ENCODE measurements at places on chromosomes 1 and 21.
A peak's percentile ranks its signal among the peaks of the same experiment; 100 is the strongest.

DNA sequence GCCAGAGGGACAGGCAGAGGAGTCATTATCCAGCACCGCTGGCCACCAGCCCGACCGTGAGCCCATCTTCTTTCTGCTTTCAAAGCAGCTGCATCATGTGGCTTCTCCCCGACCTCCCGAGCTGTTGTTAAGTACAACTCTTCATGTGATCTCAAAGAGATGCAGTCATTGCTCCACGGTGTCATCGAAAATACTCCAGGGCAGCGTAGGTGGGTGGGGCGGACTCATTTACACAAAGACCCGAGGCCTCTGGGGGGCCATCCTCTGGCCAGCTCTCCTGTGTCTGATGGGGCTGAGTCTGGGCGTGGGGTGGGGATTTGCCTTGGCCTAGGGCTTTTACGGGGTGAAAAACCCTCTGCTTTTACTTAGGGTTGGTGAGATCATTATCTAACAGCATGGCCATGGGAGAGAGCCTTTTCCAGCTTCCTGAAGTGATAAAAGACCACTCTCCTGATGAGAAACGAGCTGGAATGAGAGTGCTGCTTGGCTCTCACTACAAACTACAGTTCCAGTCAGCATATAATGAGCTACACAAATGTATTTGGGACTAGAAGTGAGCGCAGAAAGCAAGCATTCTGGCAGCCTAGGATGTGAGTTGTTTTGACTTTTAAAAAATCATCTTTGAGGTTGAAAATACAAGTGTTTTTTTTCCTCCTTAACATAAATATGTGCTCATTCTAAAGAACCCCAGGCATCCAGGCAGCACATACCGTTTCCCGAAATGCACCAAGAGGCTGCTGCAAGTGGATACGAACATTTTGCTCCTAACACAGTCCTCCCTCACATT lies 165.0 kb downstream of the RHOU start:
- no peak for DNase-seq

DNA sequence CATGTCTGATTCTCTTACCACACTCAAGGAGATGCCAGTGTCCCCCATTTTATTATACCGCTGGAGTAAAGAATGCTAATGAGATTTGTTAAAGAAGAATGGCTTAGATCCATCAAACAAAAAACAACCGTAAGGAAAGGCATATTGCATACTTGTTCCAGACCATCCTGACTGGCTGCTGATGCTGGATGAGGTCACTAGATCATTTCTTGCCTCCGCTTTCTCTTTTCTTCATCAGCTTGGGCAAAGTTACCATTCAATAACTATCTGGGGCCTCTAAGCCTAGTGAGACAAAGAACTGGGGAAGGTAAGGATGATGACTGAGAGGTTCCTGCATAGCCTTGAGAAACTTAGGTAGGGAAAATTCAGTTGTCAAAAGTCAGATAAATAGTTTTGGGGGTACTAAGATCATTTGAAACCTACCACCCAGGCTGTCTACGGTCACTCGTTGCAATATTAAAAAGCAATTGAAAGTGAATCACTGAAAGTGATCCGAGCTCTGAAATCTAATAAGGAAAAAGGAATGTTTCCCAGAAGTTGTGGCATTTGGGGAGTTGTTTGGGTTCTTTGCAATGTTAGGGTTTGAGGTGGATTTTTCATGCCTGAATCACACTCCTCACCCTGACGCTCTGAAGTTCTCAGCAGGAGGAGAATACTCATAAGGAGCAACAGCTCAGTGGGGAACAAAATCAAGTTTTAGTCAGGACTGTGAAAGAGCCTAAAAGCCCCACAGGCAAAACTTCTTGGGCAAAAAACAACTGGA lies 176.8 kb downstream of the HHIPL2 start:
- no peak for DNase-seq

- DNase-seq = no peak
These were observed 20.9 kb downstream of the SDC3 start for GRCh38 chr1:30887485-30888315.

DNA sequence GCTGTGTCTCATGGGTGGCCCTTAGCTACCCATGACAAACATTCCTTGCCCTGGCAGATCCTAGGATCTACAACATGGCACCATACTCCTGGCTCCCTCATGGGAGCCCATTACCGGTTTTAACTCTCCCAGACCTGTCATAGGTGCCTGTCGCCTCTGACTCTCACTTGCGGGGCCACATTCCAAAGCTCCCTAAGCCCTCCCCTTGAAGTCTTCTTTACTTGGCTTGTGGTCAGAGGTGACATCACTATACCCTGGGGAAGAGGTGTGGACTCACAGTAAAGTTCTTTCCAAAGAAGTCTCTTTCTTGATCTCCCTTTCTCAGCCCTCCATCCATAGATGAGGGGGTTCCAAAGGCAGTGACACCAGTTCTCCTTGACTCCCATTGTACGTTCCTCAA lies 5.4 kb upstream of the SLAMF9 start:
- DNase-seq = no peak

- no peak for DNase-seq
These were observed 67.5 kb downstream of the SYT2 start for GRCh38 chr1:202642619-202643291.

DNA sequence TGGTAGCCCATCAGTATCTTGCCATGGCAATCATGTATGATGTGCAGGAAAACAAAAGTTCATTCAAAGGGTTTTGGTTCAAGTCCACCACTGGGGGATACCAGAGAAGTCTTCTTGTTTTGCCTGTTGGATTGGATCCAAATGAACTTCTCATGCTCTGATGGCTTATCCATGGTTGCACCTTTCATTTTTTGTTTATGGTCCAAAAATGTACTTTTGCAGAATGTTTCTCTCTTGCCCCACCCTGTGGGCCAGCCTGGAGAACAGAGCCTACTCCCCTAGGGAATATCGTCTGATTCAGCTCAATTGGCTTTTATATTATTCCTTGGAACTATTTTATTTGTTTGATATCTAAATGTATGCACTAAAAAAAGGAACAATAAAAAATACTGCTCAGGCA lies 20.1 kb upstream of the CLCA1 start:
- no peak for DNase-seq

GRCh38 chr1:41599912-41600311 lies 115.4 kb upstream of the EDN2 start:
- no peak for DNase-seq

- DNase-seq = peak; percentile 38
These were observed 32.3 kb downstream of the HHAT start for GRCh38 chr1:210360852-210361477.

DNA sequence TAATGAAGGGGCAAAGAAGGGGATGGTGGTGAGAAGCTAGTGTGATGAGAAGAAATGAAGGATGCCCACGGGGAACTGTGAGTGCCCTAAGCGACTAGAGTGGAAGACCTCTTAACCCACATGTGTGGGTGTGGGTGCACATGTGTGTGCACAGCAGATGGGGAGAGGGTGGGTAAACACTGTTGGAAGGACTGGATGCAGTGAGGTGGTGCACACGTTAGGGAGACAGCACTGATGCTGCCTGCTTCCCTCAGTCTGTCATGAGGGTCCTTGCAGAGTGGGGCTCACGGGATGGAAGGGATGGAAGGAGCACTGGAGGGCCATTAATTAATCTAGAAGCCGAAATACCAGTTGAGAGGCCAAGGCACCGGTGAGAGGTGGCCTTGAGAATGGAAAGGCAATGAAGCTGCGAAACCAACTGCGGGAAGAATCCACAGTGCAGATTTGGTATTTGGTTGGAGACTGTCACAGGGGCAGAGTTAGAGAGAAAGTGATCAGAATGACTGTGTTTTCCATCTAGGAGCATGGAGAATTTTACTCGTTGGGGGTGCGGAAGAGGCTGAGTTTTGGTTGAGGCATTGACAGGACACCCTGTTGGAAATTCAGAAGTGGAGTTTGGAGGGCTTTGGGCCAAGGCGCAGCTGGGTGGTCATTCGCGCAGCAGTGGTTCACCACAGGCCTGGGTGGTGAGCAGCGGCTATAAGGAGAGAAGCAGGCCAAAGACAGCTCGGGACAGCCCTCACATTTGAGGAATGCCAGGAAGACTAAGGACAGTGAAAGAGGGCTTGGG lies 15.8 kb downstream of the RCSD1 start:
- no peak for DNase-seq

- no peak for DNase-seq
These were observed 510.8 kb downstream of the PTPRC start for GRCh38 chr1:199149591-199149990.

- no peak for DNase-seq
These were observed 6.5 kb upstream of the TRAPPC10 start for GRCh38 chr21:44005593-44005992.

DNA sequence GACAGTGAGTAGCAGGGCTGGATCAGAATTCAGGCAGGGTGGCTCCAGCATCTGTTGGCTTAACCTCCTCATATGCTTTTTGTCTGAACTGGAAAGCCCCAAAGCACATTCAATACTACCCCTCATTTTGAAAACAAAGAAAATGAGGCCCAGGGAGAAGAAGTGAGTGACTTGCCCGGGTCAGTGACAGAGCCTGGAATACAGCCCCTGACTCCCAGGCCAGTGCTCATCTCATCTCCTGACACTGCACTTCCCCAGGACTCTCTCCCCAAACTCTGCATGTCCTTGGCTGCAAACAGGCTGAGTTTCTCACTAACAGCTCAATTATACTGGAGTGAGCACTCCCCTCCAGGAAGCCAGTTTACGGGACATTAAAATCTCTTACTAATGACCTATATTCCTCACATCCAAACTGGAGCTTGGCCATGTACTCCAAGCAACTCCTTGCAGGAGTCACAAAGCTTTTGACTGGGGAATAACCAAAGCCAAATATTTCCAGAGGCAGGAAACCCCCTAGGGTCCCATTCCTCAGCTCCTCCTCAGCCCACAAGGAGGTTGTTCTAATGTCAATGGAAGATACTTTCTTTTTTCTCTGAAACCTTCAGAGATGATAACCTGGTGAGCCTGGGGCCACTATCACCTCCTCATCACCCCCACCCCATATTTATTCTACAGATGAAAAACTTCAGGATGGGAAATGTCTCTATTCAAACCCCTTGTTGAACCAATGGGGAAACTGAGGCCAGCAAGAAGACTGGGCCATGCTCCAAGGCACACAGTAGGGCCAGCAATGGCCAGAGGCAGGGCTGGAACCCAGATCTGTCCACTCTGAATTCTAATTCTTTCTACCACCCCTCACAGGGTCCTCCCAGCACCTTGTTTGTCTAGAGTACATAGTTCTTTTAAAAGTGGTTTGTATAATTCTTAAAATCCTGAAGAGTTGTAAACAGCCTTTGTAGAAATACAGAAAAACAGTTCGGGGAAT lies 127.0 kb downstream of the PLPP3 start:
- no peak for DNase-seq

- DNase-seq = peak; percentile 61
These were observed 8.6 kb downstream of the EDEM3 start for GRCh38 chr1:184745929-184746638.

DNA sequence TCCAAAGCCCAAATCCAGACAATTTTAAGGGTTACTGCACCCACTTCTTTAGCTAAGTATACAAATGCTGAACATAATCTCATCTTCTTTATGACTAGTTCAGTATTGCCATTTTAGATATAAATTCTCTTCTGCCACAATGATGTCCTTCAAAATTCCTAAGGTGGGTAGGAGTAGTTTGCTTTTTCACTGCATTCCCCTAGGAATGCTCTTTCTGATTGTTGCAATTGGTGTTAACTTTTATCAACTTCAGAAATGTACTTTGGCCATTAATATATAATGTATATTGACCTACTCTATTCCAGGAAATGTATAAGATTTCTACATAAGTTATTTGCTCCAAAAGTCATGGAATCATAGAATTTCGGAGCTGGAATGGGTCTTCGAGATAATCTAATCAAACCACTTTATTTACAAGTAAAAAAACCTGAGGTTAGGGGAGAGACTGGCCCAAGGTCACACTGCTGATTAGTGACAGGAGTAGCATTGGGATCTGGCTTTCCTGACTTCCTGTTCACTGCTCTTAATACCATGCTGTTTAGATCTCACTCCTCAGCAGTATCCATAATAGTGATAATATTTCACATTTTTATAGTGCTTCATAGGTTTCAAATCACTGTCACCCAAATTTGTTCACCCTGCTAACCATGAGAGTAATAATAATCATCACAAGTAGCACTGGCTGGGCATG lies 46.4 kb upstream of the RASAL2 start:
- DNase-seq = no peak

- DNase-seq = no peak
These were observed 273.8 kb downstream of the PTBP2 start for GRCh38 chr1:96995351-96995750.

- no peak for DNase-seq
These were observed 101.9 kb downstream of the PLPP3 start for GRCh38 chr1:56477164-56478111.

- DNase-seq = no peak
These were observed 27.8 kb upstream of the SUMO3 start for GRCh38 chr21:44845418-44846223.

DNA sequence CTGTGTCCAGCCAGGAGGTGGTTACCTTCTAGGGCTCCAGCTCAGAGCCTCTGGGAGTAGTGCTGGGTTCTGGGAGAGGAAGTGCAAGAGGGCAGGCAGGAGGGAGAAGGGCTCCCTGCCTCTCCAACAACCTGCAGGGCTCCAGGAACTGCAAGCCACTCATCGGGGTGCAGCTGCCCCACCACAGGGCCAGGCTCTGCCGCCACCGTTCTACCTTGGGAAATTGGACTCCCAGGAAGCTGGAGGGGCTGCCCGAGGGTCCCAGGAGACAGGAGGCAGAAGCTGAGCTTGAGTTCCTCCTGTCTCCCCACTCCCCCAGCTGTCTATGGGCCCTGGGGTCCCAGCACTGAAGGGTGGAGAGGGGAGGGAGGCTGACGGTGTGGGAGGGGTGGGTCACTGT lies 7.4 kb upstream of the PRDM16 start:
- no peak for DNase-seq

- no peak for DNase-seq
These were observed 111.4 kb upstream of the VANGL1 start for GRCh38 chr1:115530407-115530806.

GRCh38 chr1:44565259-44565750 lies 109.0 kb downstream of the TMEM53 start:
- DNase-seq = no peak

GRCh38 chr1:204294357-204294756 lies 65.4 kb downstream of the PLEKHA6 start:
- no peak for DNase-seq

- no peak for DNase-seq
These were observed 41.6 kb upstream of the SLC45A1 start for GRCh38 chr1:8276173-8276914.

DNA sequence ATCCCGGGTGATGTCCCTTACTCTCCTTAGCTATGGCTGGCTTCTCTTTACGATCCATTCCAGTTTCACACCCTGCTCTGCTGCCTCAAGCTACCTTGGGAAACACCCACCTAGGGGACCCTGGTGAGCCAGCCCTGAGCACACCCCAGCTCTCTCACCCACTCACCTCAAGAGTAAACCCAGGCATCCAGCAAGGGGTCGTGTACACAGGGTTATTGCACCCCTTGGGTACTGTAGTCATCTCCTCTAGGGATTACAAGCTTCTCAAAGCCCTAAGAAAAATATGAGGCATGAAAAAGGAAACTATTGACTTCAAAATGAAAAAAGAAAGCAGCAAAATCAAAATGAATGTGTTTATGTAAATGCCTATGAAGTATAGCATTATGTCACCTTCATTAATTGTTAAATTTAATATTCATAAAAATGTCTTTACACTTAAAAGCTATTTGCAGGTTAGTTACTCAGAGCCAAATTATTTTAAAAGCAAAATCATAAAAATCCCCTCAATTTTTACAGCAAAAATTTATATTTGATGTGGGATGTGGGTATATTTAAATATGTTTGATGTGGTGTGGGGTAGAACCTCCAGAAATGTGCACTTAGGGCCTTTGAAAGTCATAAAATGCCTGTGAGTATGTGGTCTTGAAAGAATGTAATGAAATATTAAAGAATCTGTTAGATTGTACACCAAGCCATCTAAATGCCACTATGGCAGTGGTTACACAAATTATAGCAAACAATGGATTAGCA lies 190.3 kb downstream of the C1orf94 start:
- peak; percentile 19 for DNase-seq
